ENCODE measurements at places on chromosomes 6 and 20.

DNA sequence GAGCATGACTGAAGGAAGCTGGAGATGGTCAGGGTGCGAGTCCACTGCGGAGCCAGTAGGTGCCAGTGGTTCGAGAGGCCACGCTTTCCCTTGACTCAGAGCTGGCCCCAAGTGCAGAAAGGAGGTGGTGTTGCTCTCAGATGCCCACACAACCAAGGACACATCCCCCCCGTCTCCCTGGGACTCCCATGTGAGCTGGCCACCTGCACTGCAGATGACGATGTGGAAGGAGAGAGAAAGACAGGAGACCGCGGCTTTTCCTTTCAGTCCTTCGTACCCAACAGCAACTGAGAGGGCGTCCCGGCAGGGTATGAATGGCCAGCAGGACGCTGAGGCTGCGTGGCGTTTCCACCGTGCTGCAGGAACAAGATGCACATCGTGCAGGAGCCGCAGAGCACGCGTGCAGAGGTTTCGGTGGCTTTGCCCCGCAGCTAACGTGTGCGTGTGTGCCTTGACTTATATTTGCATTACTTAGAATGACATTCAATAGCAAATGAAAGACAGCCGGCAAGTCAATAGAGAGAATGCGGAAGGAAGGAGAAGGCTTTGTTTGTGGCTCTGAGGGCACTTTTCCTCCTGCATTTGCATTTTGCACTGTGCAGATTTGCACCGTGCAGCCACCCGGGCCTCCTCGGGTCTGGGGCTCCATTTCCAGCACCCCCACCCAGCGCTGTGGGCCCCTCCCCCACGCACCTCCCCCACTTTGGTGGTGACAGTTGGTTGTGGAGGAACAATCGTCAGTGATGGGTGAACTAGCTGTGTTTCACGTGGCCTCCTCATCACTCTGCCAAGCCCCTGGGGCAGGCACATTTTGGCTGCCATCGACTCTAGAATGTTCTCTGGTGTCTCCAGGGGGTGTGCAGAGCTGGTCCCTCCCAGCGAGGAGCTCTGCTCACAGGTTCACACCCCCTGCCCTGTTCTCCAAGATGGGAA, 26.4 kb upstream of the BHLHE23 start:
- no peak for DNase-seq

GRCh38 chr6:100948381-100949133, 67.4 kb upstream of the ASCC3 start:
- no peak for DNase-seq

- DNase-seq, result peak; percentile 69
Measured at GRCh38 chr6:139029470-139030227, 1.1 kb downstream of the ABRACL start.

DNA sequence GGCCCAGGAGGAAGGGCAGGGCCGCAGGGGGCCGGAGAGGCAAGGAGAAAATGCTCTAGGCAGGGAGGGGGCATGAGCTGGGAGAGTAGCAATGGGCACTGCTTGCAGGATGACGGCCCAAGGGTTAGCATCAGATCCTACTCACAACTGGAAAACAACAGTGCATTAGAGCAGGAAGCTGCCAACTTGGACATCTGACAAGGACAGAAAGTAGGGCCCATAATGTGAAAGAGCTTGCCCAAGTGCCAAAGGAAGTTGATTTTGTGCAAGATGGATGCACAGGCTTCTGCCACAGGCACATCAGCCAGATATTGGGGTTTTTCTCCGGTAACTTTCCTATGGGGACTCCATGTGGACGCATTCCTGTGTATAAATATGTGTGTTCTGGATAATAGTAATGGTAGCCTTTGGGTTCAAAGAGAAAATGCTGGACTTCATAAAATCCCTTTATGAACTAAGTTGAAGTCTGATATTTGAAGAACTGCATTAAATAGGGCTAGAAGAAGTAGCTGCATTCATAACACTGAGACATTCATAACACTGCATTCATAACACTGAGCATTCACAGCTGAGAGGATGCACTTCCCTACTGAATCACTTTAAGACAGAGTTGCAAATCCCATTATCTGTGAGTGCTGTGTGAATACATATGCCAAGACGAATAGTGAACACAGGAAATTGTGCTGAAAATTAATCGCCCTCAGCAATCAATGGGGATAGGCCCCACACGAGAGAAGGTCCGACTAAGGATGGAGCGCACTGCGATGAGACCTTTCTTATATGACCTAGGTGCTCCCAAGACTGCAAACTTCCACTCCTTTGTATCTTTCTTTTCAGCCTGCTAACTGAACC, 235.6 kb upstream of the PRDM1 start:
- DNase-seq, result no peak

DNA sequence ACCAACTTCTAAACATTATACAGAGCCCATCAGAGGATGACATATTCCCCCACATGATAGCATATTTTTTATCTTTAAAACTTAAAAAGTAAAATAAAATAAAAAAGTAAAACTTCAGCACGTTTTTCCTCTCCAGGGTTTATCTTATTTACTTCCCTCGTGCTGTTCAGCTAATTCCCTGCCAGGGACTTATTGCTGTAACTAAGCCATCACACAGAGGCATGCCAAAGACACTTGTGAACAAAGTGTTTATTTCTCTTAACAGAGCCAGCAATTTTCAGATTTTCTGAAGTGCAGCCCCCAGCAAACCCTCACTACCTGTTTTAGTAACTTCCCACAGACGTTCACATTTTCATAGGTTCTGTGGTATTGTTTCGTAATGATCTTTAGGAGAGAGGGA, 293.8 kb downstream of the ZNF217 start:
- no peak for DNase-seq

GRCh38 chr6:69791065-69791471, 5.7 kb downstream of the LMBRD1 start:
- DNase-seq, result no peak

- DNase-seq, result no peak
Measured at GRCh38 chr20:16637797-16638196, 64.5 kb upstream of the KIF16B start.

DNA sequence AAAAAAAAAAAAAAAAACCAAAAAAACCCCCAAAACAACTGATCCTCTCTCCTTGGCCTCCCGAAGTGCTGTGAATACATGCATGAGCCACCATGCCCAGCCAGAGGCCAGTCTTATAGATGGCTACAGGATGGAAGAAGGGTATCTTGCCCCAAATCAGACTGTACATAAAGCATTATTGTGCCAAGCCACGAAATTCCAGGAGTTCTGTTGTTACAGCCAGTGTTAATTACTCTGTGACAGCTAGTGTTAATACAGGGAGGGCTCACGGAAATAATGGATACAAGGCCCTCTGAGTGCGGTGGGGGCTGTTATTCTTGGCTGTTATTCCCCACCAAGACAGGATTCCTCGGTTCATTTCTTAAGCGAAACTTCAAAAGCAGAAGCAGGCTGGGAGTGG, 1.4 kb upstream of the CLPSL2 start:
- no peak for DNase-seq

DNA sequence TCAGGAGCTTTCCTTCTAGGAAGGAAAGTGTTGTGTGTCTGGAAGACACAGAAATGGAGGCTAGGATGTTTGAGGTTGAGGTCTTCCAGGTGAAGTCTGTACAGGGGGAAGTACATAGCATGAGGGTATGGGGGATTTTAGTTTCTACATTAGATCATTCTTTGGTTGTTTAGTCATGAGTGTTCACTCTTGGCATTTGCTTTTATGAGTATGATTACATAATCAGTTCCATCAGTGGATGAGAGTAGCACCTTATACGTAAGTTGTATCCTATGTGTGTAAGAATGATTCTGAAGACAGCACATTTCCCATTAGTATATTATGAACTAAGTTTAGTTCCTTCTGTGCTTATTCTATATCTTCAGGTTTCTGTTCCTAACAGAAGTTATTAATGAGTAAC, 1.9 kb downstream of the CDYL start:
- no peak for DNase-seq

DNA sequence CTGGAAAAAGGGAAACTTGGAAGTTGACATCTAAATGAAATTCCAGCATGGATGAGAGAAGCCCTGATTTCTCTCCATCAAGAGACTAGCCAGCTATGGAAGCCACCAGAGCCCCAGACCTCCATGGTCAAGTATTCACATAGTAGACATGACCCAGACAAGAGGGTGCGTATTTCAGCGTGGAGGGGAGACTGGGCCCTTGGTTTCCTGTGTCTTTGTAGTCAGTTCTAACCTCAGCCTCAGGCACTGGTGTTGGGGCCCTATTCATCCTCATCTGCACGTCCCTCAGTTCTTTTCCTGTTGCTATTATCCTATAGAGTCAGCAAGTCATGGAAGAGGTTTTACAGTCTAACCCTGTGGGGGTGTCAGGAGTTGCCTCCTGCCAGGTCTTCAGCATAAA, 12.5 kb downstream of the GNL1 start:
- no peak for DNase-seq

DNA sequence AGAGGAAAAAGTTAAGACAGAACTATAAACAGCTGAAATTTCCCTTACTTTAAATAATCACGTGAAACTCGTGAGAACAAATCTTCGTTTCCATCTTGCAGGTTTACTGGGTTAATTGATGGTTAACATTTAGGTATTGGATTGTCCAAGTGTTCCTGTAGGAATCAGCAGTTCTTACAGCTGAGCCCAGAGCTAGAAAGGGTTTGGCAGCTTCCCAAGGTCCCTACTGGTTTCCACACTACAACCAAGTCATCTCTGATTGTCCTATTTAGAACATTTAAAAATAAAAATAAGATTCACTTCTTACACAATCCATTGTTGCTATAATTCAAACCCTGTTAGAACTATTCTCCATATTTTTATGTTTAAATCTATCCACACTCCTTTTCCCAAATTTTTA, 15.8 kb downstream of the MPC1 start:
- DNase-seq, result no peak

DNA sequence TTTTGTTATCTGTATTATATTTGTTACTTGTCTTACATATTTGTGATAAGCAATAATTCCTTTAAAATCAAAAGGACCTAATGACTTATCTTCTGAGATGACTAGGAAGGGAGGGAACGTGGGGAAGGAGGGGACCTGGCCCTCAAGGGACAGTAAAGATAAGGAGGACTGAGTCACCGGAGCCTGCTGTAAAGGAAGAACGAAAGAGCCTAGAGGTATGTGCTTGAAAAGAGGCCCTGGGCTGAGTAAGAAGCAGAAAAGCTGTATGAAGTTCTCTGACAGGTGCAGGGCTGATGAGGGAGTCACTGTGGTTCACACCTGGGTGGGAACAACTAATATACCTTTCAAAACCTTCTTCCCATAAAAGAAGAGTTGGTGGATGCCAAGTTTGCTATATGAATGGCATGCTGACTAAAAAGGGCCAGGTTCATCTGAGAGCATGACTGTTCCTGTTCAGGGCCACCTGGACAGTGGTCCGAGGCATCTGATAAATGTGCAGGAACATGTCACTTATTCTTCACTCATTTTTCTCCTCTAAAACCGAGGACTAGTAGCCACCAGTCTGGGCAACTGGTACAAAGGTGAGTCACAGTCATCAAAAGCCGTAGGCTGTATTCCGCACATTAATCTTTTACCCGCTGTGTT, 111.3 kb downstream of the TNFAIP3 start:
- DNase-seq, result no peak

DNA sequence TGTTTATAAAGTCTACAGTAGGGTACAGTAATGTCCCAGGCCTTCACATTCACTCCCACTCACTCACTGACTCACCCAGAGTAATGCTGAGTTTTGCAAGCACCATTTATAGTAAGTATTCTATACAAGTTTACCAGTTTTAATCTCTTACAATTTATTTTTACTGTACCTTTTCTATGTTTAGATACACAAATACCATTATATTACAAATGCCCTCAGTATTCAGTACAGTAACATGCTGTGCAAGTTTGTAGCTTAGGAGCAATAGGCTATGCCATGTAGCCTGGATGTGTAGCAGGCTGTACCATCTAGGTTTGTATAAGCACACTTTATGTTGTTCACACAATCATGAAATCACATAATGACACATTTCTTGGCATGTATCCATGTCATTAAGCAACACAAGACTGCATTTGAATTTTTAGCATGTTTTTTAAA, 673.6 kb downstream of the CD109 start:
- no peak for DNase-seq

GRCh38 chr6:14059791-14060436, 57.7 kb upstream of the CD83 start:
- peak; percentile 29 for DNase-seq

DNA sequence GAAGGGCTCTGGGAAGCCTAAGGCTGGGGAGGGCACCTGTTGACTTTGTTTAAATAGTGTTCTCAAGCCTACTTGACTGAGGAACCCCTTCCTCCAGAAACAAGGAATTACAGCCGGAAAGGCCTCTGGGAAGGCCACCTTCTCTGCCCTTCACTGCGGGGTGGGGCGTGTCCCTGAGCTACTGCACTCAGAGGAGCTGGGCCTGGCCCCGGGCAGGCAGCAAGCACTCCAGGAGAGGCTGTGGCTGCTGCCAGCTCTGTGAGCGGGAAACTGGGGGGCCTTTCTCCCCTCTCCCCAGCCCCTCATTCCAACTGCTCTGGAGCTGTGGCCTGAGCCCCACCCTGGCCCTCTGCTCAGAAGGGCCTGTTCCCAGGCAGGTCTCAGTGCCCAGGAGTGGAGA, 4.0 kb upstream of the OSBPL2 start:
- DNase-seq, result peak; percentile 74

DNA sequence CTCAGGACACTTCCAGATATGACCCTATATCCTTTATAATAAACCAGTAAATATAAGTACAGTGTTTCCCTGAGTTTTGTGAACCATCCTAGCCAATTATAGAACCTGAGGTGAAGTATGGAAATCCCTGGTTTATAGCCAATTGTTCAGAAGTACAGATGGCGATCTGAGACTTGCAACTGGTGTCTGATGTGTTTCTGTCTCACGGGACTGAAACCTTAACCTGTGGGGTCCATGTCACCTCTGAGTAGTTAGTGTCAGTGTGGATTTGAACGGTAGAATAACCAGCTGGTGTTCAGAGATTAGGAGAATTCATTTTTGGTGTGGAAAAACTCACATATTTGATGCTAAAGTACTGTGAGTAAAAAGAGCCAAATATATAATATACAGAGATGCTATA, 606.6 kb downstream of the MAFB start:
- no peak for DNase-seq

DNA sequence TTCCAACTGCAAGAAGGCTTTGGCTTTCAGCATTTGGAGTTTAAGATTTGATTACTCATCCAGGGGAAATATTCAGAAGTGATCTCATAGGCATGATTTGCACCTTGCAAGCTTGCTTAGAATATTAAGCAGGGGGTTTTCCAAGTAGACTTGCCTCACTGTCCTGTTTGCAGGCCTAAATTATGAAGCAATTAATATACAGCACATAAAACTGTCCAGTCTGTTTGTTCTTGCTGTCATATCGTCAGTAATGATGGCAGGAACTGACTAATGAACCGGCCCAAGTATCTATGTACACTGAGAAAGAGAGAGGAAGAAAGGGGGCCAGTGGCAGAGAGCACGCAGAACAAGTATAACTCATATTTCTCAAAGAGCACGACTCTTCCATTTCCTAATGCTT, 212.5 kb upstream of the SUPT3H start:
- peak; percentile 58 for DNase-seq

- DNase-seq, result no peak
Measured at GRCh38 chr6:100276311-100277057, 188.2 kb downstream of the SIM1 start.

DNA sequence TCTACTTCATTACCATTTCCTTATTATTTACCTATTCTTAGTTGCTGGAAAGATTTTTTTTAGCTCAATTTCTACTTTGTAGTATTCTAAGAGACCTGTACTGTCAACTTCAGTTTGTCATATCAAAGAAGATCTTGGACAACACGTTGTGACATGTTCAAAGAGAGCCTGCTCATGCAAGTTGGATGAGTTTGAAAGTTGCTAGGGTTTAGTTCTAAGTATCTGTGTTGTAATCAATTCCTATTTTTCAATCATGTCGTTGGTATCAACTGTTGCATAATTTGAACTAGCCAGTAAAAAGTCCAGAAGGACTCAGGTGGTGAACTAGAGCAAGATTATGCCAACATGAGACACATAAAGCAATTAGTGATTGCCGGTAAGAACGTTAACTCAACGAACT, 30.2 kb downstream of the PKIB start:
- no peak for DNase-seq

Data from stomach (tissue), 19 donors.